ENCODE measurements at places on chromosomes 16 and 17.

GRCh38 chr17:41691031-41691777 lies 2.5 kb downstream of the EIF1 start:
- DNase-seq: no peak

GRCh38 chr17:30926516-30926915 lies 4.8 kb downstream of the ADAP2 start:
- DNase-seq: no peak

DNA sequence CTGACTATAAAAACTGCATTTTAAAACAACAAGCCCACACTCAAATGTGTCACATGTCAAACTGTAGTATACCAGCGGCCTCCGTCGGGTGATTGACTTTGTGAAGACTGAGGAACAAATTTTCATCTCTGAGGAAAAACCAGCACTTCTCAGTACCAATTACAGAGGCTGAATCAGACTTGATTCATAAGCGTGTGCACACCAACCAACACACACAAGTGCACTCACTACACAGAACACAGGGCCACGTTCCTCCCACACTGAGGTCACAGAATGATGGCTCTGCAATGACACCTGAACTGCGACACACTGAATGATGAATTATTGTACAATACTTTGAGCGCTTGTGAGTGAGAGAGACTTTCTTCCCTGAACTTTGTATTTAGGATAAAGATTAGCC lies 29.6 kb downstream of the XPO6 start:
- peak; percentile 20 for DNase-seq

DNA sequence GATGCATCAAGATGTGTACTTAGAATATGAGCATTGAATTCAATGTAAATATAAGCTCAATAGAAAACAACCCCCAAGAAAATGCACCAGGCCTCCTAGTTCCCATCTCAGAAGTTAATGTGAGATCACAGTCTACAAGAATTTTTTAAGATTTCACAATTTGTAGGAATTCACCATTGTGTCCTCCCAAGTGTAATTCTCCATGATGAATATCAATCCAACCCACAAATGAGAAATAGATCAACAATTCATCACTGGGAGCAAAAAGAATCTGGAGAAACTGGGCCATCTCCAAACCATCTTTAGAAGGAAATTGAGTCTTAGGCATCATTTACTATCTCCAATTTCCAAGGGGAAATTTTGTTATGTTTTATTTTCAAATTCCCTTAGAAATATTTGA lies 310.5 kb upstream of the GOT2 start:
- no peak for DNase-seq

- DNase-seq: no peak
Observed at GRCh38 chr16:15854906-15855703, 1.7 kb downstream of the MYH11 start.

DNA sequence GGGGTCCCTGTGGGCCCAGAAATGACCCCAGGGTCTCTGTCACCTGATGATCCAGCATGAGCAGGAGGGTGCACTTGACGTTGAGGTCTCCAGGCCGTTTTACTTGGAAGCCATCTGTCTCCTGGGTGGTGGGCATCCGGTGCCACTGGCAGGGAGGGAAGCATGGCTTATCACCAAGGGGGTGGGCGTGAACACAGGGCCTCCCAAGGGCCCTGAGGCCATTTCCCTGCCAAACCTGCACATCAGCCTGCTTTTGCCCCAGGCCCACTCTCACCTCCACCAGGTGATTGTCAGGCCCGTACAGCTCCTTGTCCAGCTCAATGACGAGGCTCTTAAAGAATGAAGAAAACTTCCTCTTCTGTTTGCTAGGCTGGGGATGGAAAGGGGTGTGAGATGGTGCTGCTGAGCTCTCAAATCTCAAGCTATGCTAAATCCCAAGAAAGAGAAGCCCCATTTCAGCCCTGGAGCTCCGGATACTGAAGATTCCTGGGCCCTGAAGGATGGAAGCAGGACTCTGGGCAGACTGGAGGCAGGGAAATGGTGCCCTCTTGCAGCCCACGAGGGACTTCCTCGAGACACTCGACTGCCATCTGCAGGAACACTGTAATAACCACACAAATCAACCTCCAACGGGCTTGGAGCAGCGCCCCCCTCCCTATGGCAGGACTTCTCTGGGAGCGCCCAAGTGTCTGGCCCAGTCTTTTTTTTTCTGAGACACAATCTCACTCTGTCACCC lies 7.1 kb upstream of the FTSJ3 start:
- DNase-seq: peak; percentile 95

DNA sequence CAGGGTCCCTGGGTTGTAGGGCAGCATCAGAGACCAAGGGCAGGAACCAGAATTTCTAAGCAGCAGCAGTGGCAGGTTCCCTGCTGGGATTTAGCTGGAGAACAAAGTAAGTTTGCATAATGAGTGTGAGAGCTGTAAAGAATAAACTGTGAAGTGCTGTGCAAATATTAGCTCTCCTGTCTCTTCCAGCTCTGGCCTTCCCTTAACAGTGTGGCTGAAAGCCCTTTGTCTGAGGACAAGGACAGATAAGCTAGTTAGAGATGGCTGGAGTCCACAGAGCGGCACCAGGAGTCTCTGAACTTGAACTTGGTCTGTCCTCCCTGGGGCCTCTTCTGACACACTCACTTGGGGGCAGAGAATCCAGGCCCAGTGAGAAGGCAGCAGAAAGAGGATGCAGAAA lies 98.2 kb upstream of the WSCD1 start:
- DNase-seq: no peak

DNA sequence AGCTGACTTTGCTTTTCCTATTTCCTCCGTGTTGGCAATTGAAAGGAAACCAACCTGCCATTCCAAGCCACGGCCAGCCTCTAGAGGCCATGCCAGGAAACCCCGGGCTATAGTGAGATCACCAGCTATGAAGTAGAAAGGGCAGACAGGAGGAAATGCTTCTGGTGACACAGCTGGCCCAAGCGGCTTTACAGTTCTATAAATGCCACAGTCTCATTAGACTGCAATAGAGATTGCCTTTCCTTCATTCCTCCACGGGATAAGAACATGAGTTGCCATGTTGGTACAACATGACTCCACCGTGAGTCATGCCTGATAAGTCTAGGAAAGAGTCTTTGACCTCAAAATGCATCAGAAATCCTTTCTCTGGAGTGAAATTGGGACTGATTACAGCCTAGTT lies 384.9 kb downstream of the GRIN2A start:
- DNase-seq: peak; percentile 63

GRCh38 chr16:9330095-9330494 lies 238.7 kb downstream of the HAPSTR1 start:
- no peak for DNase-seq

GRCh38 chr17:48878920-48879898 lies 13.4 kb upstream of the ATP5MC1 start:
- DNase-seq: peak; percentile 25

DNA sequence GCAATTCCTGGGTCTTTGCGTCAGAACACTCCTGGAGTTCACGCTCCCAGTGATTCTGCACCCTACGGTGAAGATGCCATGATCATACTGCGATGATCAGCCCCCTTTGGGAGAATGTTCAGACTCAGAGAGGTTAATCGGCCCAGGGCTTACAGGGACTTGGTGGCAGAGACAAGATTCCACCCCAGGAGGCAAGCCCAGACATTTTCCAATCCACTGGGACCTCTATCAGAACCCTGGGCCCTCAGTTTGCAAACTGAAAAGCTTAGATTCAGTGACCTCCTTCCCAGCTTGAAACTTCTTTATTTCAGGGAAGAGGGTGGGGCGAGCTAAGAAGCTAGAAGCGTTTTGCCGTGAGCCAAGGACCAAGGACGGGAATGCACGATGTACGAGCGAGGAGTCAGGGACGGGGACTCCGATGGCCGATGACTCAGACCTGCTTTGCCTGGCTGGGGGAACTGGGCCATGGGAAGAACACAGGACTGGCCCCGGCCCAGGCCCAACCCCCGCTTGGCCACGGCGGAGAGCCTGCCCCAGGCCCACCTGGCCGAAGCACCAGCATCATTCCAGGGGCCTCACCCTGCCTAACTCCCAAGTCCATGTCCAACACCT lies 34.7 kb downstream of the SOCS3 start:
- peak; percentile 87 for DNase-seq

DNA sequence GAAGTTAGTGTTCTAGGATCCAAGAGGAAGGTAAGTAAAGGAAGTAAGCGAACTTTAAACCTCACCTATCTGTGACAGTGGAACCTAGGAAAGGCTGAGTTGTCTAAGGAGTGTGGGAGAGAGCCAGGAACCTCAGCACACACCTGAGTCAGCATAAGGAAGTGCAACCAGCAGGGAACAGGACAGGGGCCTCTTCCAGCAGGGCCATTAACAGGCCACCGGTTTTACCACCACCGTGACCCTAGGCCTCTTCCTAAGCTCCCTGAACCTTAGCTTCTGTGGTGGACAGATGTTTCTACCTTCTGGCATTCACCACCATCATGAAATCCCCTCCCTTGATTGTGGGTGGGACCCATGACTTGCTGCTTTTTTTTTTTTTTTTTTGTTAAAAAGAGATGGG lies 26.7 kb upstream of the GPATCH8 start:
- no peak for DNase-seq

DNA sequence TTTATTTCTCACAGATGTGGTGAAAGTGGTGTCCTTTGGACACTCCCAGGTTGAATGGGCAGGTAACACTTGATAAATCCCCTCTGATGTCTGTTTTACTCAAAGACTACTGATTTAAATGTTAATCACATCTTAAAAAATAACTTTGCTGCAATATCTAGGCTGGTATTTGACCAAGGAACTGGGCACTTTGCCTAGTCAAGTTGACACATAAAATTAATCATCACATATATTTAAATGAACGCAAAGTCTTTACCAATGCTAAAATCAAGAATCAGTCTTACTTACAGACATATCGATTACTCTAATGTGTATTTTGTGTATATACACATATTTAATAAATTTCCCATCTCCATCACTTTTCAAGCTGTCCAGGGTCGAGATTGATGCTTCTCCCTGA lies 7.0 kb downstream of the MT2A start:
- no peak for DNase-seq

- DNase-seq: no peak
Observed at GRCh38 chr17:68498479-68499326, 13.5 kb upstream of the PRKAR1A start.

DNA sequence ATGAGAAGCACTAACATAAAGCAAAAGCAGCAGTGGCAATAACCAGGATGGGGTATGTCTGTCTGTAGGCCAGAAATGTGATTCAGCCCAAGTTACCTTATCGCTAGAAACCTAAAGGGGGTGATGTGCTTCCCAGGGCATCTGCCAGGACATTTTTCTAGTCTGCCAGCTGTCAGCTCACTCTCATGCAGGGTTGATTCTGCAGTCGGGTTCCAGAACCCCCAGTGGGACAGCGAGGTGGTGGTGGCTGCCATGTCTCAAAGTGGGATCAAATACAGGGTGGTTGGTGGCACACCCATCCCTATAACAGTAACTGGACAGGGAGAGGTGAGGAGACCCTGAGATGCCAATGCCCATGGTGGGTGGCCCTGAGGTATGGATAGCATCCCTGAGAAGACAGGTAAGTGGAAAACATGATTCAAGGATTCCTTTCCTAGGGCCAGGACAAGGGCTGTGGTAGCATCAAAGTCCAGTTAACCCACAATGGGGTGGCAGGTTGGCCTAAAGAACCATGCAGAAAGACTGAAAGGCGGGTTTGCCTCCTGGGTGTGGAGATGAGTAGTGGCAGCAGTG lies 84.3 kb downstream of the TNFRSF13B start:
- no peak for DNase-seq

DNA sequence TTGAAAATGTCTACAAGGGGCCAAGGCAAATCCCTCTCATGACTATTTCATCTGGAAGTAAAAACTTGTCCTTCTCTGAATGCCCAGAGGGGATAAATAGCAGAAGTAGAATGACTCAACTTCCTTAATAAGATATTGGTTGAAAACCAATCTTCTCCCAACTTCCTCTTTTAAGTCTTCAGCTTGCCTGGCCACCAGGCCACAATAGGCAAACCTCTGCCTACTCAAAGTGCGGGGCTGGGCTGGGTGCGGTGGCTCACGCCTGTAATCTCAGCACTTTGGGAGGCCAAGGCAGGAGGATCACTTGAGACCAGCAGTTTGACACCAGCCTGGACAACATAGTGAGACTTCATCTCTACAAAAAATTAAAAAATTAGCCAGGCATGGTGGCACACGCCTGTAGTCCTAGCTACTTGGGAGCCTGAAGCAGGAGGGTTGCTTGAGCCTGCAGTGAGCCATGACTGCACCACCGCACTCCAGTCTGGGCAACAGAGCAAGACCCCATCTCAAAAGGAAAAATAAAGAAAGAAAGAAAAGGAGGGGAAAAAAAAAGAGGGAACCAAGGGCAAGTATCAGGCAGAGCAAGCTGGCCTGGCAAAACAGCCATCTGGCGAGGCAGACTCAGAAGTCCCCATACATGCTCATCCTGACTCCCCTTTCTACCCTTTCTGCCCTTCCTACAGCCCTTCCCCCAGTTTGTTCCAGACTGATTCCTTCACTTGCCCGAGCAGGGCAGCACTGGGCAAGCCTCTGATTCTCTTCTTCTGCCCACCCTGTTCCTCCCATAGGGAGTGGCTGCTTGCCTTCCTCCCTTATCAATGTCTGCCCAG lies 20.6 kb downstream of the MAP3K14 start:
- no peak for DNase-seq

- DNase-seq: no peak
Observed at GRCh38 chr17:44287651-44288050, 19.7 kb upstream of the SLC4A1 start.

GRCh38 chr16:1200014-1200627 lies 24.9 kb downstream of the TPSG1 start:
- no peak for DNase-seq

- peak; percentile 83 for DNase-seq
Observed at GRCh38 chr17:67528751-67529436, 151.8 kb downstream of the PITPNC1 start.

GRCh38 chr16:66949472-66949871 lies 11.6 kb upstream of the CES3 start:
- DNase-seq: no peak

DNA sequence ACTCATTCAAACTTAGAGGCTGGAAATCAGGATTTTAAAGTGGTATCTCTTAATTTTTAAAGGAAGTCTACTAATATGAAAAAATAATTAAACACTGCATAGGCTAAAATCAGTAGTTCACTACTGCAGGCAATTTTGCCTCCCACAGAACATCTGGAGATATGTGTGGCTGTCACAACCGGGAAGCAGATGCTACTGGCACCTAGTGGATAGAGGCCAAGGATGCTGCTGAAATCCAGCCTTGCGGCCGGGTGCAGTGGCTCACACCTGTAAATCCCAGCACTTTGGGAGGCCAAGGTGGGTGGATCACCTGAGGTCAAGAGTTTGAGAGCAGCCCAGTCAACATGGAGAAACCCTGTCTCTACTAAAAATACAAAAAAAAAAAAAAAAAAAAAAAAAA lies 473.9 kb downstream of the XYLT1 start:
- no peak for DNase-seq

DNA sequence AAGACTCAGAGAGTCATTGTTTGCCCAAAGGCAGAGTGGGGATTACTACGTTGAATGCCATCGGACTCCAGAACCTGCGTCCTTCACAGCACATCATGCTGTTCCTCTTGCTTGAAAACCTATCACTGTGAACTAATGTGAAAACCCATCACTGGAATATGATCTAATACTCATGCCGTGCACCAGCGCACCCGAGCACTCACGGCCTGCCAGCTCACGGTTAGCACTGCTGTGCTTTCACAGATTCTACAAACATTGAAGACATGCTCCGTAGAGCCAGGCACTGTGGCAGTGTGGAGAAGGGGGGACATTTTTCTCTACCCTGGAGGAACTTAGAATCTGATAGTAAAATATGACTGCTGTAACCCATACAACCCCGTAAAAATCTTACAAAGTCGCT lies 350.4 kb downstream of the C16orf95 start:
- no peak for DNase-seq

Data from trophoblast cell (in vitro differentiated cells and primary cell).